ENCODE measurements at places on chromosomes 5 and 9. TPM values are rescaled to one million over a fixed set of nuclear protein-coding genes. Genes with fewer than 3 reads are reported as not detected.

The PCDHGB3 gene
- 0.32 TPM for total RNA-seq

The GRIA1 gene
- total RNA-seq: not detected

The KIF12 gene
- not detected for total RNA-seq

The IFNA13 gene
- total RNA-seq: not detected

The CSF1R gene
- 3.4 TPM for total RNA-seq

The PLCXD3 gene
- total RNA-seq: not detected

The TRIM23 gene
- total RNA-seq: 18.4 TPM

The GABRP gene
- total RNA-seq: not detected

The SLC6A3 gene
- not detected for total RNA-seq

The LCN9 gene
- total RNA-seq: not detected

The TMC1 gene
- total RNA-seq: not detected

- DNase-seq: no peak
Observed at GRCh38 chr5:74244406-74244805, 396.1 kb downstream of the ENC1 start.

- DNase-seq: no peak
Observed at GRCh38 chr9:136935651-136936050, 8.9 kb downstream of the FBXW5 start.

DNA sequence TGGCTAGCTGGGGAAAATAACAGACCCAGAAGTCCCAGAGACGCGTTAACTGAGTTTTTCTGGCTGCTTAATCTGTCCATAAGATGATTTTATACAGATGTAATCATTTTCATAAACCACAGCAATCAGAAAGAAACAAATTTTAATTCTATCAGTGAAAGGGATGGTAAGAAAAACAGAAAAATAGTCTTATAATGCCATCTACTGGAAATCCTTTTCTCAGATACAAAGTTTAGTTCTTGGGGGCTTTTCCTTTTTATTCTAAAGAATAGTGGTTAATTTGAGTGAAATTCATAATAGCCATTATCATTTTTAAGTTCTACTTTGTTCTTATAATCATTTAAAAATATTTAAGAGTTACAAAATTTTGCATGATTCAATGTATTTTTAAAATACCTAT lies 44.4 kb downstream of the DROSHA start:
- no peak for DNase-seq

GRCh38 chr5:138275379-138275782 lies 960 bp upstream of the GFRA3 start:
- no peak for DNase-seq

GRCh38 chr9:126240835-126241234 lies 85.8 kb upstream of the MVB12B start:
- no peak for DNase-seq

DNA sequence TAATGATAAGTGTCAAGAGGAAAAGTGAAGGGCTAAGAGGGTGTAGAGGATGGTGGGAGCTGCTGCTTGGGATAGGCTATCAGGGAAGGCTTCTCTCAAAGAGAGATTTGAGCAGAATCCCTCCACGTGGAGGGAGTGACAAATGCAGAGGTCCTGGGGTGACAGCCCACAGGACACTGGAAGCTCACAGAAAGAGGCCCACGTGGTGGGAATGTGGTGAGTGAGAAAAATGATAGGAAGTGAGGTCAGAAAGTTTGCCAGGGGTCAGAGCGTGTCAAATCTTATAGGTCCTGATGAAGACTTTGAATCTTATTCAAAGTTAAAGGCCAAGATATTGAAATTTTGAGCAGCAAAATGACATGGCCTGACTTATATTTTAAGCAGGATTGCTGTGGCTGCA lies 125.3 kb downstream of the EGFLAM start:
- DNase-seq: no peak

DNA sequence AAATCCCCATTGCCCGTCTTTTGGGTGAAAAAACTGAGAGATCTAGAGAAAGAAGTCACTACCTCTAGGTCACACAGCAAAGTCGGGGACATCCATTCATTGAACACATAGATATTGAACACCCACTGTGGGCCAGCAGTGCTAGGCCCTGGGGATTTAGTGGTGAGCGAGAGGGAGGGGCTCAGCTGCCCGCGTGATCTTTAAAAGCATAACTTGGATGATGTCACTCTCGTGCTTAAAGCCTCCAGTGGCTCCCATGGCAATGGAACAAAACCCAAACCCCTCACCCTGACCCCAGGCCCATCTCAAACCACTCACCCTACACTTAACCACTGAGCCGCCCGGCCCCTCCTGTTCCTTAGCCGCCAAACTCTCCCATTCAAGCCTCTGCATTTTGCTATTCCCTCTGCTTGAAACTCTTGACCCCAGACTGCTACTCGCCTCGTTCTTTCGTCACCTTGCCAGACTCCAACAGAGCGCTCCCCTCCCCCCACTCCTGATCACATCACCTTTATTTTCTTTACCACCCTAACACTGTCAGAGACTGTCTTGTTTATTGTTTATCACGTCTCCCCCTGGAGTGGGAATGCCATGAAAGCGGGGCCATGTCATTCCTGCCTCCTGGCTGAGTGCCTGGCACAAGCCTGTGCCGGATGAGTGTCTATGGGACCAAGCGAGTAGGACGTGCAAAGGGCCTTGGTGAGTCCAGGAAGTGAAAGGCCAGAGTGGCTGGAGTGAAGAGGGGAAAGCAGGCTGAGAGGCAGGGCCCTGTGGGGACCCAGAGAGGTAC lies 710 bp upstream of the PIP5KL1 start:
- DNase-seq: no peak

DNA sequence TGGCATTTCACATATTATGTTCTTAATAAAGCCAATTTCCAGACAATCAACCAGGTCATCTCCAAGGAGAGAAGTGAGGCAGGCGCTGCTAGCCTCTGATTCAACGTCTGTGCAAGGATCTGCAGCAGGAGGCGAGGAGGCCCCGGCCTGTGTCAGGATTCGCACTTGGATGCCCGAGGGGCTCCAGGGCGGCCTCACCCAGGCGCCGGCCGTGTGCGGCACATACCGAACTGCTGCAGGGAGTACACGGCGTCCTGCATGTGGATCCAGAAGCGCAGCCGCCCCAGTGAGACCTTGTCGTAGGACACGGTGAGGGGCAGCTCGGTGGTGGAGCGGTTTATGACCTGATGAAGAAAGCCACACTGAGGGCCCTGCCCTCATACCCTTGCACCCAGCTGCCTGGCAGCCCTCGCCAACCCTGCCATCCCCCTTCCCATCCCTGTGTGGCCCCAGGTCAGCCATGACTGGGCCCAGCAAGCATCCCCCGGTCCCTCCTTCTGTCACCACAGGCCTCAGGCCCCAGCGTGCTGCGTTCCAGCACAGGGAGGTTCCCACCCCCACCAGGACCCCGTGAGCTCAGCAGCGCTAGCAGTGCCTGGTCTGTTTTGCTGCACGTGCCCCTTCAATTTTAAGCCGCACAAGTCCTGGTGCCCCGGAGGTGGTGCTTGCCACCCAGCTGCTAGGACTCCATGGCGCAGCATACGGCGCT lies 9.9 kb downstream of the CLPTM1L start:
- DNase-seq: no peak

- no peak for DNase-seq
Observed at GRCh38 chr5:143752165-143752850, 59.7 kb upstream of the HMHB1 start.

- no peak for DNase-seq
Observed at GRCh38 chr5:39691993-39692392, 267.2 kb upstream of the DAB2 start.

DNA sequence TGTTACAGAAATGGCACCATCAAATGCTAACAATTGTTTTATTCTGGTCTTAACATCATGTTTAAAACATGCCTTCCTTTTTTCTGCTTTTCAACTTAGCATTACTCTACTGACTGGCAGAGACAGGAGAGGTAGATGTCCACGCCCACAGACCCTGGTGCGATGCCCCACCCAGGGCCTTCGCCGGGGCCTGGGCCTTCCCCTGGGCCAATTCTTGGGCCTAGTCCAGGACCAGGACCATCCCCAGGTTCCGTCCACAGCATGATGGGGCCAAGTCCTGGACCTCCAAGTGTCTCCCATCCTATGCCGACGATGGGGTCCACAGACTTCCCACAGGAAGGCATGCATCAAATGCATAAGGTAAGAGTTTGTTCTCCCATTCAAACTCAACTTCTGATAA lies 13.7 kb downstream of the SMARCA2 start:
- DNase-seq: no peak

- no peak for DNase-seq
Observed at GRCh38 chr5:83740741-83741140, 20.1 kb upstream of the HAPLN1 start.

- no peak for DNase-seq
Observed at GRCh38 chr5:27908341-27908740, 870.0 kb upstream of the CDH9 start.

DNA sequence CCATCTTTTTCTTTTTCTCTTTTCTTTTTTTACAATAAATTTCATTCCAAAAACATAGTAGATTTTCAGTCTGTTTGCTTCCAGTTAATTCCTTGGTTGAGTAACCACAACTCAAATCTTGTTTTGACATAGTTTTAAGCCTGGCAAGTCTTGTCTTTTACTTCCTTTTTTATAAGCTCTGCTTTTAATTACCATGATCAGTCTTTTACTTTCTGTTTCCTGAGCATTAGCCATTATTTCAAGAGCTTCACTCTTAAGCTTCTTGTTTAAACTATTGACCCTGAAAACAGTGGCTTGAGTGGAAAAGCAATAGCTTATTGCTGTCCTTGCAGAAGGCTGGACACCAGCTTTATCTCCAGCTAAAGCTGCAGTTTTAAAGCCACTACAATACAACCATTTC lies 1363.3 kb downstream of the MAT2B start:
- DNase-seq: no peak

DNA sequence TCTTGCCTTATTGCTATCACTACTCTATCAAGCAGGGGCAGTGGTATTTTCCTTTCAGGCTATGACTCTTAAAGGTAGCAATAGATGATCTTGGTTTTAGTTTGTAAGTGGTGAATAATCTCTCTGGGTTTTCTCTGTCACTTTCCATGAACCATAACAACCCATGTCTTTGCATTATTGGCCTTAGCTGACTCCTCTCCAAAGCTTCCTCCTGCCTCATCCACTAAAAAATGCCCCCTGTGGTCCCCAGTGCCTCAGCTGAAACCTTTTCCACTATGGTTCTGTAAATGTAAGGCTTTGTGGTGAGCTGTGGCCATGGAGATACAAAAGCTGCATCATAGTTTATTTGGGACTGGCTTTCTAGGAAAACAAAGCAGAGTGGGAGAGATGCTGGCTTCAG lies 128.8 kb downstream of the GPBP1 start:
- DNase-seq: no peak

GRCh38 chr9:134163371-134164196 lies 780 bp downstream of the RNU6ATAC start:
- DNase-seq: peak; percentile 60

GRCh38 chr5:179779826-179780225 lies 14.0 kb upstream of the LTC4S start:
- DNase-seq: no peak

DNA sequence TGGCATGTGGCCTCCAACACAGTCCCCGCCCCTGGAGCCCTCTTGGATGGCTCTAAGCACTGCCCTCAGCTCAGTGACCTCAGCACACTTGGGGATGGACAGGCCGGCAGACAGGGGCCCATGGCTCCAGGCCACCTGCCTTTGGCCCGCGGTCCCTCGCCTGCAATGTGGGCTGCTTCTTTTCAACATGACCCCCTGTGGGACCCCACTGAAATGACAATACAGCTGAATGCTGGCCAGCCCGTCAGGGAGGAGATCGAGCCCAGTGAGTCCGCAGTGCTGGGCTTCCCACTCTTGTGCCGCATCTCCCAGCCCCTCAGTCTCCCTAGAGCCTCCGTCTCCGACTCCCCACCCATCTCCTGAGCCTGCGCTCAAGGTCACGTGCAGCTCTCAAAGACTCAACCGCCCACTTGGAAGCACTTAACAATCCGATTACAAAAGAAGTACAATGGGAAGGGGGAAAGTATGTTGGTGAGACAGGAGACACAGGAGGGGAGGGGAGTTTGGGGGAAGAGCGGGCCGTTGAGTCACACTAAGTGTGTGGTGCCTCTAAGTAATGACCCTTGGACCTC lies 238.9 kb downstream of the HSPA4 start:
- DNase-seq: no peak

DNA sequence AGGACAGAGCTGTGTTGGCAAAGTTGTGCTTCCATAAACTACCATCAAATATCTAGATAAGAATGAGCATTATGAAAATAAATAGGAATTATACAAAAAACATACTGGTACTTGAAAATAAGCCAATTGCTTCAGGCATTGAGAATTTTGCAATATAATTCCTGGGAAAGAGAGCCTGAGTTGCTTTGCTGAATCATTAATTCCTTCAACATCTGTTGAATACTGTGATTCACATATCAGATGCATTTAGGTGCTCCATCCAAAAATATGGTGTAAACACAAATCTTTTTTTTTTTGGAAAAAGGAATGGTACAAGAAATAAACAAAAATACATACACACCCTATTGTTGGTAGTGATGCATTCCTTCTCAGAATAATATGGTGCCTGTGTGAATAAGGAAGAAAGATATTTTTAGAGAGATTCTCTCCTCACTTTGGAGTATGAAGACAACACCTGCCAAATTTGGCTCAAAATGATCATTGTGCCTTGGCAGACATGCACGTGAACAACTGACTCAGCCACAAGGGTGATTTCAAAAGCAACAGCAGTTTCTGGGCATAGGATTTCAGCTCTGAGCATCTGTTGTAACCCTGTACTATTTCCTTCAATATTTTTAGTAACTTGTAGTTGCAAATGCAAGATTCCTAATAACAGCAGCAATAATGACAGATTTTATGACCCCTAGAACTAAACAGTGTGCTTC lies 96.7 kb downstream of the CAVIN4 start:
- DNase-seq: no peak

DNA sequence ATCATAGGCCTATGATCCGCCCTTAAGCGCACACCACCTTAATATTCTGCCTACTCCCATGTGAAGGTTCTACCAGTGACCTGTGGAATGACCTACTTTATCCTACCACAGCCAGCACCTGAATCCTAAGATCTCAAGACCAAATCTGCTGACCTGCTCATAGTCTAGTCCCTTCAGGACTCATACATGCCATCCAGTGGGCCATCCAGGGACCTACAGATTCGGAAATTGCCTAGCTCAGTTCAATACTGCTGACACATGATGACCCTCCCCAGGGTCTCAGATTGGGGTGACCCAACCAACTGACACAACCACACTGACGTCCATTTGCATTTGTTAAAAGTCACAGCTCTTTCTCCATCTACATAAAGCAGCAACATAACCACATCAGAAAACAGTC lies 443.8 kb upstream of the ST8SIA4 start:
- no peak for DNase-seq
